ENCODE measurements at places on chromosomes 7 and 10.

- no peak for DNase-seq
Measured at GRCh38 chr10:95784279-95784913, 28.4 kb downstream of the ENTPD1 start.

- no peak for DNase-seq
Measured at GRCh38 chr10:110229155-110229554, 21.8 kb downstream of the MXI1 start.

- no peak for DNase-seq
Measured at GRCh38 chr7:46802479-46802878, 779.4 kb downstream of the TNS3 start.

DNA sequence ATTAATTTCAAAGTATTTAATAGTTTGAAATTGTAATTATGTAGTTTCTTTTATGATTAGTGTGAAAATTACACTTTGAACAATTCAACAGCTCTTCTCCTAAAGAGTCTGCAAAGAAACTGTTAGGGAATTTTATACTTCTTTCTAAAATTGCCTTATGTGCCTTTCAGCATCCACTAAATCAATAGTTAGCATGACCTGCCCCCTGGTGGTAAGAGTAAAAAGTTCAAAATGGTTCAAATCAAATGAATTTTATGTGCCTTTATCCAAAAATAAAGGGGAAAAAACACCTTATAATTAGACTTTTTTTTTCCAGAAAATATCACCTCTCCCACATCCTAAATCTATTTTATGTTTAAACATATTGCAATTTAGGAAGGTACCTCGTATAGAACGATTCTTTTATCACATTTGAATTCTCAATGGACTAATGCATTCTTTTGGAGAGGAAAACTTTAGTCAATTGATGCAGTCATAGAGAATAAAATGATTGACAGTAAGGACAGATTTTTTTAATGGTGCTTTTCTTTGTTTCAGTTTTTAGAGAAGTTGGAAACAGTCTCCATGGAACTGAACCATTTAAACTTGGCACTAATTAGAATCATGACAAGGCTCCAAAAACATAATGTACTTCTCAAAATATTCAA is 163.7 kb downstream of the SEMA3D start:
- DNase-seq, result no peak

GRCh38 chr10:72802763-72803505 is 90.6 kb upstream of the OIT3 start:
- no peak for DNase-seq
